ENCODE measurements at places on chromosomes 5 and 9.
A peak's percentile ranks its signal among the peaks of the same experiment; 100 is the strongest.

DNA sequence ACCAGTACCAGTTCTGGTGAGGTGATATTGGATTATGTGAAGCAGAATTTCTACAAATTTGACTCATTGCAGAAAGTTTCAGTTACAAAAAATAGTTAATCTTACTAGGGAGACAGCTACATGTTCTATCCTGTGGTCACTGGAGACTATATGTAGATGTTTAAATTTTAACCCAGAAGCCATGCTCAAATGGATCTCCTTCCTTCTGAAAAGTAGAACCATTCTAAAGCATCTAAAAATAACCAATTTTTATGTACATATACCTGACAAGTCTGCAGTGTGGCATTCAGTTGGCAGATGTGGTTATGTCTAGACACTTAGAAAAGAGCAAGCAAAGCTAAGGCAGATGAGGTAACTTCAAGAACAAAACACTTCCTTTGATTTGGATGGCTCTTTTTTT is 65.5 kb upstream of the POU4F3 start:
- DNase-seq: no peak

DNA sequence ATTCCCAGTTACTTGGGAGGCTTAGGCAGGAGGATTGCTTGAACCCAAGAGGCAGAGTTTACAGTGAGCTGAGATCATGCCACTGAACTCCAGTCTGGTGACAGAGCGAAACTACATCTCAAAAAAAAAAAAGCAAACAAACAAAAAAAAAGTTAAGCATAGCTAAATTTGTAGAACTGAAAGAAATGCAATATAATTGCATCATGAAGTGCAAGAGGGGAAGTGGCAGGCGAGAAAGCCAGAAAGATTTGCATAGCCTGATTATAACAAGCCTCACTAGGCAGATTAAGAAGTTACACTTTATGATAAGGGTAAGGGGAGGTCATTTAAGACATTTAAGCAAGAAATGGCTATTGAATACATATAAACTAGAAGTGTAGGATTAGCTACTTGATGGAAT is 187.1 kb downstream of the EDIL3 start:
- DNase-seq: no peak

GRCh38 chr5:77396017-77396416 is 96.1 kb downstream of the WDR41 start:
- DNase-seq: no peak

DNA sequence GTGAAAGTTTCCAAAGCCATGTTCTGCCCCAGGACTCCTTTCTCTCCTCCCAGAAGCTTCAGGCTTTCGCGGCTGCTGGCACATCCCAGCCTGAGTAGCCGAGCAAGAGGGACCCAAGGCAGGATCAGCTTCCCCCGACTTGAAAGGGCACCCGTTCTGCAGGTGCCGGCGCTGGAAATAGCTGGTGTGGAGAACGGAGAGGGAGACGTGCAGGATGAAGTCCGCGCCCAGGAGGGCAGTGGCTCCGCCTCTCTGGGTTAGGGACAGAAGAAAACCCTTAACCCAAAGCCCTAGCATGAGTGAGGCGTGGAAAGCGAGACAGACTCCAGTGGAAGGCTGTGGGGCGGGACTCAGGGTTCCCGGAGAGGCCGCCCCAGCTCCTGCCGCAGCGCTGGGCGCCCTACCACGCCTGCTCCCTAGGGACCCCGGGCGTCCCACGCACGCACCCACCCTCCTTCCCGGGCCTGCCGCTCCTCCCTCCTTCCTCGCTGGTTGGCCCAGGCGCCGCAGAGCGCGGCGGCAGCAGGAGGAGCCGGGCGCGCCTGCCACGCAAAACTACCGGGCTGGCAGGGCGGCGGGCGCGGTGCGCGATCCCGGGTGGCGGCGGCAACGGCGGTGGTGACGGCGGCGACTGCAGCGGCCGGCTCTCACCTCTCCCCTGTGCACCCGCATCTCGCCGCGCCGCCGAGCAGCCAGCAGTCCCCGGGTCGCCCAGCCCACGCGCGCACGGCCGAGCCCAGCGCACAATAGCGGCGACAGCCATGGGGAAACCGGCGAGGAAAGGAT is at the start of gene SLC1A1:
TSS of gene SLC1A1 (plus strand) at position 550 of the 786 bp plus-strand sequence. CDS start at position 762, 212 bp downstream.
- peak; percentile 11 for DNase-seq

- no peak for DNase-seq
Measured at GRCh38 chr5:143758015-143758414, 53.9 kb upstream of the HMHB1 start.

DNA sequence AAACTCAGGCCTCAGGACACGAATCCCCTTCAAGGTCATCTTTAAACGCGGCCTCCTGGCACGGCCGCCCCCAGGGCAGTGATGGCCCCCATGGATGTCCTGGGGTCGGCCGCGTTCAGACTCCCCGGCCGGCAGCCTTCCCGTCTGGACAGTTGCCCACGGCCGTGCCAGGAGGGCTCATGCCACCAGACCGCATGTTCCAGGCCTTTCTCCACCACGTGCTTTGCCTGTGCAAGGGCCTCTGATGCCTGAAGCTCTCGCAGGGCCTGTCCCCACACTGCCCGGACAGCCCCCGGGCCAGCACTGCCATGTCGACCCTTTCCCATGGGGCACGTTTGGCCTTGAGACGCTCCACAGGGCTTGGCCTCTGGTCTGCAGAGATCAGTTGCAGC is 34.6 kb downstream of the SLC9A3 start:
- DNase-seq: no peak

GRCh38 chr9:133205996-133206931 is 2.8 kb downstream of the OBP2B start:
- no peak for DNase-seq

GRCh38 chr5:56010431-56010830 is 15.7 kb upstream of the IL6ST start:
- DNase-seq: no peak

GRCh38 chr9:137972355-137972987 is 94.9 kb downstream of the CACNA1B start:
- no peak for DNase-seq

DNA sequence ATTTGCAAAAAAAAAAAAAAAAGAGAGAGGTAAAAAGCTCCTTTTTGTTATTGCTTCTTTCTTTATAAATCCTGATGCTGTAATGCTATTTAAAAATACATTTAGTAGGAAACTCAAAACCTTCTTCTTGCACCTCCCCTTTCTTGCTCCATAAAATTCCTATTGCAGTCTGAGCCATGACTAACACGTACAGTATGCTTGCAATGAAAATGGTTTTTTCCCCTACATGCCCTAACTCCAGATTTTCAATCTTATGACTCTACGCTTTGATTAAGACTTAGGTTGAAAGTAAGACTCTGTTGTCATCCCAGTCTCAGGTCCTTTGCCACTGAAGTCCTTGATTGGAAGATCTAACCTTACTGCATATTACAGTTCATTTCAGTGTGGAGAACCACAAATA is 23.9 kb downstream of the FGF10 start:
- DNase-seq: no peak

GRCh38 chr5:118115791-118116190 is 872.6 kb downstream of the DTWD2 start:
- no peak for DNase-seq

- DNase-seq: no peak
Measured at GRCh38 chr5:11104210-11104609, 343.2 kb upstream of the DAP start.

GRCh38 chr5:90606539-90606938 is 47.9 kb downstream of the ADGRV1 start:
- peak; percentile 19 for DNase-seq

- DNase-seq: no peak
Measured at GRCh38 chr5:171957591-171958251, 48.7 kb downstream of the FBXW11 start.

GRCh38 chr9:68709291-68710110 is 4.5 kb downstream of the PIP5K1B start:
- no peak for DNase-seq

DNA sequence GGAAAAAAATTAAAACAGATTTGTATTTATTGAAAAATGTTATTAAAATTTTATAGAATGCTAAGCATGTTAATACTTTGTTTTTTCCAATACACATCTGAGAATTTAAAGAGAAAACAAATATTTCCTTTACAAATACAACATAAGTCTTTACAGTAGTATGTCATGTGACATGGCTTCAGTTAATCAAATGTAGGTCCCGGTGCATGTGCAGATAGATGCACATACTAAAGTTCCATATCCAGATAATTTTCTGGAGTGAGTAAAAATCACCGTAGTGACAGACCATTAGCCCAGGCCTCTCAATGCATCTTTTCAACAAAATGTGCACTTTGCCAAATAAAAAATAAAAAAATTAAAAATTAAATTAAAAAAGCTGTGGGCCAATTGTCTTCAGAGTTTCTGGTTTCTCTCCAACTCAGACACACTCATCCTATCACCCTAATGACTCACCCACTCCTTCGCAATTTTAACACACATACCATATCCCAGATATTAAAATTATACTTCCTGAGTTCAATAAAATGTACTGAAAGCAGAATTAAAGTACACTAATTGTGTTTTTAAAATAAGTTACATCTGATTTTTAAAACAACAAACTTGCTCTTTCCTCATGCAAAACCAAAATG is 508.1 kb downstream of the NR2F1-AS1 start:
- DNase-seq: no peak

DNA sequence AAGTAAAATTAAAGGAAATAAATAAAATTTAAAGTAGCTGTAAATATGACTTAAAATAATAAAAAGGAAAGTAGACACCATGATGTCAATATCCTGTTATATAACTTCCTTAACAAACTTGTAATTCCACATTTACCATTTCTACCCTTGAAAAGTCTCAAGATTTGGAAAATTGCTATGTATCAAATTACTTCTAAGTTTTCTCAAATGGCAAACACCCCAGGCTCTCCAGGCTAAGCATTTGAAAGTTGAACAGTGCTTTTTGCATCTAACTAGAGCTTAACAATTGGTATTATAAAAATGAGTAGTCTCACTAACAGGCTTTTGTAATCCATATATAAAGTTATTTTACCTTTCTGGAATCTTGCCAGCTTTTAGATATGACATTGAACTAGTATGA is 41.5 kb upstream of the MACIR start:
- DNase-seq: no peak

DNA sequence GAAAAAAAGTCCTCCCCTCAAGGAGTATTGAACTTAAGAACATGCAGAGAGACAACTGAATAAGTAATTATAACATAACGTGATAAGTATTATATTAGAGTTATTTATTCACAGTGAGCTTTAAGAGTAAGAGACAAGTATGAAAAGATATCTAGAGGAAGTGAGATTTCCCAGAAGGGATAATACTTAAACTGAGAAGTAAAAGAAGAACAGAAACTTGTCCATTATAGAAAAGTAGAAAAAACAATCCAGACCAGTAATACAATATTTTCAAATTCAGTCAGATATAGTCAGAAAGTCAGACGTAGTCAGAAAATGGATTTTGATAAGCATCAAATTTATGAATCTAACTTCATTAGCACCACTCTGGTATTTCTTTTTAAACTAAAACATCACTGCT is 613.0 kb upstream of the CCNG1 start:
- DNase-seq: no peak

GRCh38 chr5:32584646-32585045 is 711 bp upstream of the SUB1 start:
- no peak for DNase-seq

GRCh38 chr9:135254176-135255032 is 166.9 kb downstream of the OLFM1 start:
- DNase-seq: no peak

DNA sequence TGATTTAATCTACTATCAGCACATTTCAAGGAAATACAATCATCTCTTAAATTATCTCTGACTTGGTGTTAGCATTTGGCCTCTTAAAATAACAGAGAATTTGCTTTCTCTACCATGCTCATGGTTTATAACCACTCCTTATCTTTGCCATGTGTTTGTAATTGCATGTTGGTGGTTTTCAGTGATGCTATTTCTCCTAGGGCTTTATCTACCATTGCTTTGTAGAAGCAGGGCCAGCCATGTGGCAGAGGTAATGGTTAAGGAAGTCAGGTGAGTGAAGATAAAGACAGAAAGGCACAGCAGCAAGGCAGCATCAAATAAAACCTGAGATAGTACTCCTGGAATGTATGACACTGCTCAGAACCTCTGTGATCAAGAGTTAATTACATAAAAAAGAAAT is 206.2 kb downstream of the FER start:
- DNase-seq: no peak

- no peak for DNase-seq
Measured at GRCh38 chr5:135440916-135441315, 6.2 kb downstream of the DCANP1 start.

- DNase-seq: no peak
Measured at GRCh38 chr5:36683821-36684434, 77.5 kb downstream of the SLC1A3 start.

DNA sequence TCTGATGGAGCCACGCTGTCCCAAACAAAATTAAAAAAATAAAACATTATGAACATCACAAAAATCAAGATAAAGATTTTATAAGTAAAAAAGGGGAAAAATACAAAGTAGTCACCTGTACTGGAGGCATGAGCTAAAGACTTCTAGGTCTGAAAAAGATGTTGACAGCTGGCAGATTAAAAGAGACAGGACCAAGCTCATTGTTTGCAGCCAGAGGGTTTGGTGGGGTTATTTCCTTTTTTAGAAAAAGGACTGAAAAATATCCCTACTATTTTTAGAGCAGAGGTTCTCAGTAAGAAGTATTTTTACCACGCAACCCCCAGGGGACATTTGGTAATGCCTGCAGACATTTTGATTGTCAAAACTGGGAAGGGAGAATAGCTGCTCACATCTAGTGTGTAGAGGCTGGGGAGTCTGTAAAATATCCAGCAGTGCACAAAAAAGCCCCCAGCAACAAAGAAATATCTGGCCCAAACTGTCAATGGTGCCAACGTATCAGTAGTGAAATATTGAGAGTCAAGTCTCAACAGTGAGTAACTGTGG is 353.4 kb downstream of the TLE1 start:
- DNase-seq: no peak

GRCh38 chr5:88666761-88667495 is 216.1 kb downstream of the MEF2C start:
- DNase-seq: no peak

- DNase-seq: no peak
Measured at GRCh38 chr9:121773286-121773953, 122.0 kb downstream of the DAB2IP start.

GRCh38 chr5:17004441-17005106 is 68.5 kb upstream of the MYO10 start:
- DNase-seq: no peak

DNA sequence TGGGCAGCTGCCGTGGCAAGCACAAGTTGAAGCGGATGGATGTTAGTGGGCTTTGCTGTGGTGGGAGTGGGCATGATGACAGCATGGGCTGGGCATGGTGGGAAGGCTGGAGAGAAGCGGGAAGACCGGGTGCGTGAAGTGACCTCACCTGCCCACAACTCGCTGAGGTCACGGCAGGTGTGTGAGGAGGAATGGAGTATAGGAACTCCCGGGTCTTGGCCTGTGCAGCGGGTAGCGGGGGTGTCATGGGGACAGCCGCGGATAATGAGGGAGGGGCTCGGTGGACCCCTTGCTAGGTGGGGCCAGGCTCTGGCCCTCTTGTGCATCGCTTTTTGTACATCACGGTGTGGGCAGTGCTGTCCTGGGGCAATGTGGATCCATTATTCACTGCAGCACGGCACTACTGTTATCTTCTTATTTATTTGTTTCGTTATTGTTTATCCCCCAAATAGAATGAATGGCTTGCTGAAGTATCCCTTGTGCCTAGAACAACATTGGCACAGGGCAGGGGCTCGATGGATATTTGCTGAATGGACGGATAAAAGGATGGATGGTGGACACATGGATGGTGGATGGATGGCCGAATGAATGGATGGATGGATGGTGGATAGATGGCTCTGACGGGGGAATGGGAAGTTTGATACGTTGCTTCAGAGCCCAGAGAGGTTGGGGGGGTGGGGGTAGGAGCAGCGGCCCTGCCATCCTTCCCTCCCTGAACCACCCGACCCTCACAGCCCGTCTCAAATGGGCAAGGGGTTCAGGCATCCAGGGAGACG is 14.6 kb downstream of the PROP1 start:
- DNase-seq: no peak

- DNase-seq: no peak
Measured at GRCh38 chr5:66643387-66643786, 47.2 kb downstream of the MAST4 start.

All from COR-L47 (cell line).